ENCODE measurements at places on chromosomes 1 and 21.

- no peak for DNase-seq
Measured at GRCh38 chr1:230381585-230381984, 44.5 kb downstream of the PGBD5 start.

DNA sequence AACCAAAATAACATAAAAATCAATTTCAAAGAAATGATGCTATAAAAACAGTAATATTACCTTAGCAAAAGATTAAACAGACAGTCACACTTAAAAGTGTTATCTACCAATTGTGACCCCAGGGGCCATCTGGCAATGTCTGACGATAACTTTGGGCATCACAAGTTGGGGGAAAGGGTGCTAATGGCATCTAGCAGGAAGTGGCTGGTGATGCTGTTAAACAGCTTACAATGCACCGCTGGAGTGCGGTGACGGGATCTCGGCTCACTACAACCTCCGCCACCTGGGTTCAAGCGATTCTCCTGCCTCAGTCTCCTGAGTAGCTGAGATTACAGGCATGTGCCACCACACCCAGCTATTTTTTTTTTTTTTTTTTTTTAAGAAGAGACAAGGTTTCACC lies 27.6 kb downstream of the NUP133 start:
- no peak for DNase-seq

DNA sequence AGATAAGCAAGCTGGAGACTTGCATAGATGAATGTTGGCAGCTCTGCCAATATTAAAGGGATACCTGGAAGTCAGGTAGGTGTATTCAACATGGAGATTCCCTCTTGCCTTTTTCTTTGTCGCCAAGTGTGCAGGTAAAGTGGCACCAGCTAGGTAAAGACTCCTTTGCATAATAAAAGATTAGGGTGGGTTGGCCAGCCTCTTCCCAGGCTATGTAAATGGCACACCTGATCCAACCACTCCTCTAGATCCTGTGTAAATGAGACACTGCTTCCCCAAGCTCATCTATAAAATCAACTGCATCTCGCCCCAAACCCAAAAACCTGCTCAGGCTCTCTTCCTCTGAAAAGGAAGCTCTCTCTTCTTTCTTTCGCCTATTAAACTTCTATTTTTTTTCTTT lies 100.8 kb upstream of the DSCAM start:
- no peak for DNase-seq

DNA sequence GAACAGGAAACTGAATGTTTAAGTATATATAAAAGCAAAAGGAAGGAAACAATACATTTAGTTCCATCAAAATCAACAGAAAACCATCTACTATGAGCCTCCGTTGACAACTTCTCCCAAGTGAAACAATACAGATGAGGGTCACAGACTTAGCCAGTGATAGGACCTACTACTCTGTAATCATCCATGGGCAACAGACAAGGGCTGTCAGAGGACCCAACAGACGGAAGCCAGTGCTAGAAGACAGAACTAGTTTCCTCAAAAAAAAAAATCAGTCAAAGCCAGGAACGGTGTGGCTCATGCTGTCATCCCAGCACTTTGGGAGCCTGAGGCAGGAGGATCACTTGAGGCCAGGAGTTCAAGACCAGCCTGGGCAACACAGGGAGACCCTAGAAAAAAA lies 20.6 kb downstream of the RERE start:
- DNase-seq = no peak

DNA sequence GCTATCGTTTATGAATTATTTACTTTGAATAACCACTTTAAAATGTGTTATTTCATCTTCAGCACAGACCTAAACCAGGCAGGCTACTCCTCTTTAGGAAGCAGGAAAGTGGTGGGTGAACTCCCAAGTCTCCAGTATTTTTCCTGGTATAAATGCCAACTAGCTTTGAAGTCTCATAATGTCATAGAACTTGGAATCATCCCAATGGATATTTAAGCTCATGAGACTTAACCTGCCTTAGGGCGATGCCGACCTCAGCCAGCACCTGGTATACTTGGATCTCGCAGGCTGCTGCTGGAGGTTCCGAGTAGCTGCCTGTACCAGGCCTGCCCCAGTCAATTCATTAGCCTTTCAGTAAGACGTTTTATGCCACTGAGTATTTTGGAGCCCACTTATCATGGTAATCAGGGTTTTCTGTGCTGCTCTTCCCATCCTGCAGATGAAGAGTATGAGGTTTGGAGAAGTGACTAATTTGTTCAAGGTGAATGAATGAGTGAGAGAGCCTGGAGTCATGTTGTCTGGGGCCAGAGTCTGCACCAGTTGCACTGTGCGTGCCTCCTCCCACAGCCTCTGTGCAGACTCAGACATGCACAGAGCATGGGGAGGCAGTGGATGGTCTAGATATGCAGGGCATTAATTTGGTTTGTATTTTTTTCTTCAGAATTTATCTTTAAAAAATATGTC lies 34.9 kb downstream of the VANGL1 start:
- DNase-seq = no peak

DNA sequence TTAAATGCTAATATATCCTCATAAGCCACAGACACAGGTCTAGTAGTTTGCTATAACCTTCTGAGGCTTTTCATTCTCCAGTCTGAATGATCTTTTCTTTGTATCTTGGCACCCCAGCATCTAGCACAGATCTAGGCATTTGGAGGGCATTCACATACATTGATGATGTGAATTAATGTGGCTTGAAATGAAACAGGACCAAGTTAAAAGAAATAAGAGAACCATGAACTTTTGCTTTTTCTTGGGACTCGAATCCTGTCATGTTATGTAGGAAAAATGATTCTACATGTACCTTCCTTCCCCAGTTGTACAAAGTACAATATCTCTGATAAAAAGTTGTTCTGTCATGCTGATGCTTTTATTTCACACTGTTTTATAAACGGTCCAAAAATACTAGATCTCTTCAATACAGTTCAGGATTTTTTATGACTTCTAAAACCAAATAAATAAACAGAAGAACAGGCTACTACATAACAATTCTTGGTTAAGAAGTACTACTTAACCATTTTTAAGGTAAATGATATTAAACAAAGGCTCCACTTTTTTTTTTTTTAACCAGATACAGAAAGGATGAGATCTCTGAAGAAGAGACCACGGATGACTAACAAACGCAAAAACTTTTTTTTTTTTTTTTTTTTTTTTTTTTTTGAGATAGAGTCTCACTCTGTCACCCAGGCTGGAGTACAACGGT lies 3.0 kb downstream of the SORT1 start:
- no peak for DNase-seq

DNA sequence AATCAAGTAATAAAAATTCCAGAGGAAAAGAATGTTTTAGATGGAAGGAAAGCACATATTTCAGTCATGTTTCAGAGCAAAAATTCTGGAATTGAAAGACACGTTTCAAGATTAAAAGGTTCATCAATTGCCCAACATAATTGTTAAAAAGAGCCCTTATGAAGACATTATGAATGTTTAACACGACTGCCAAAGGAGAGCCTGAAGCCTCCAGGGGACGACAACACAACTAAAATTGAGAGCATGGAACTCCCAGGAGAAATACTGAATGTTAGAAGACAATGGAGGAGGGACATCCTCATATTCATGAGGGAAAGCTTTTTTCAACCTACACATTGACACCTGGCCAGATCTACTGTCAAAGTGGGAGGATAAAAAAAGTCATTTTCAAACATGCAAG lies 16.0 kb downstream of the OR2T11 start:
- peak; percentile 17 for DNase-seq

GRCh38 chr1:197961933-197962332 lies 44.8 kb downstream of the LHX9 start:
- DNase-seq = no peak

DNA sequence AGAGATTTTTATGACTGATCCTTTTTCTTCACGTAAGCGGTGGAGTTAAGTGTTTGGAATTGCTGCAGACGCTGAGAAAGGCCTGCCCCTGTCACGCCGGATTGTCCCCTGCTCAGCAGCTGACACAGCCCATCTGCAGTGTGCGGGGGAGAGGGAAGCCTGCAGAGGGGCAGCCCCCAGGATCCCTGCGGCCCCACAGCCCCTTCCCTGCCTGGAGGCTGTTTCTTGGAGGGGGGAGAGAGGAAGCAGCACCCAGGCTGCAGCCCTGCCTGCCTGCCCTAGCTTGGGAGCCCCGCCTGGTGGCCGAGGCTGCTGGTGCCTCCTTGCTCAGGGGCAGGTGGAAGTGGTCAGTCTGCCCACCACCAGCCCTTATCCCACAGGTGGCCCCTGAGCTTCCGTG lies 50.7 kb downstream of the PRDM16 start:
- no peak for DNase-seq

DNA sequence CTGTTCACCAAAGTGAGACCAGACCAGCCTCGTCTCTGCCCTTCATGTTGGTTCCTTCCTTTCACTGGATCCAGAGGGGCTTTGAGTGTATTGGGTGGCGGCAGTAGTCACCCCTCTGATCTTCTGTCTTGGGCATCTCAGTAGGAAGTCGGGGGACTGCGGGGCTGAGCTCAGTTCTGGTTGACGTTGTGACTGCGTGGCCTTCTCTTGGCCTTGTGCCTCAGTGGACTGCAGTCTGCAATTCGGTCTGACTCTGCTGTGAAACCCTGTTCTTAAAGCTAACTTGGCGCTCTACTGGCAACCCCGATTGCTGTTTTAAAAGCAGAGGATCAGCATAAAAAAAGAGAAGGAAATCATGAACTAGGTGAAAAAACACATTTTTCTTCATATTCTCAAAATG lies 56.7 kb downstream of the SLC37A1 start:
- no peak for DNase-seq

DNA sequence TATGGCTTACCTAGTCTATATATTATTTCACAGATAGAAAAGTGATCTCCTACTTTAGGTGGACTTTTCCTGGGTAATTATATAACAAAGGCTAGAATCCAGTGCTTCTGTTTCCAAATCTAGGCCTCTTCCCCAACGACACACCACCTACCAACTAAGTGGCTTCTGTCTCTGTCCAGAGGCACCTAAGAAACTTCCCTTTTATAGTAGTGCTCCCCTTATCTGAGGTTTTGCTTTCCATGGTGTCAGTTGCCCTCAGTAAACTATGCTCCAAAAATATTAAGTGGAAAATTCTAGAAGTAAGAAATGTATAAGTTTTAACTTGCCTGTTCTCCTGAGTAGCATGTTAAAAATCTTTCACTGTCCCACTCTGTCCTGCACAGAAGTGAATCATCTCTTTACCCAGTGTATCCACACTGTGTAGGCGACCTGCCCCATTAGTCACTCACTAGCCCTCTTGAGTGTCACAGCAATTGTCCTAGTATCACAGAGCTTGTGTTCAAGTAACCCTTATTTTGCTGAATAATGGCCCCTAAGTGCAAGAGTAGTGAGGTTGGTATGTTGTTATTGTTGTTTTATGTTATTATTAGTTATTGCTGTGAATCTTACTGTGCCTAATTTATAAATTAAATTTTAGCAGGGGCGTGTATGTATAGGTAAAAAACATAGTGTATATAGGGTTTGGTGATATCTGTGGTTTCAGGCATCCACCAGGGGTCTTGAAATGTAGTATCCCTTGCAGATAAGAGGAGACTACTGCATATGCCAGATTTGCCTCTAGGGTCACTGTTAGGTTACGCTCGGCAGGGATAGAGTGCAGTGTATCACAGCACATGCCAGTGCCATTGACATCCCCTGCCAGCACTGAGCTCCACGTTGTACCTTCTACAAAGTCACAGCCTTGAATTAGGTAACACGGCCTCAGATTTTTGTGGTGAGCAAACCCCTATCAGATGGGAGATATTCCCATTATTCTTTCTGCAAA lies 14.7 kb upstream of the CD53 start:
- DNase-seq = no peak

DNA sequence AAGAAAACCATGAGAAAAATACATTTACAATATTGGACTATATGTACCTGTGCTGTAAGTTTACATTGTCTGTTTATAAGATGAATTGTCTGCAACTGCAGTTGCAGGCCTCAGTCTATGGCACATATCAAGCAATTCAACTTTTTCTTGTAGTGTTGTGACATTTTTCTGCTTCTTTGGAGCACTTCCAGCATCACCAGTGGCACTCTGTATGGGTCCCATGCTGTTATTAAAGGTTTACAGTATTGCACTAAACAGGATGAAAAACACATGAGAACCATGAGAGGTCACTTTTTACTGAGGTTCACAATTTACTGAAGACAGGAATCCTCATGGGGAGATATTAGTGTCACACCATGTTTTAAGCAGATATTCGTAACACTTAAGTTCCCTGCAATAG lies 118.6 kb downstream of the GRIK1 start:
- no peak for DNase-seq

- DNase-seq = peak; percentile 83
Measured at GRCh38 chr1:152036267-152037216, at the start of gene S100A11. S100A11 (minus strand) TSS chr1:152037004; CDS start chr1:152036915, 89 bp downstream.

- no peak for DNase-seq
Measured at GRCh38 chr1:238281418-238281817, 390.7 kb upstream of the ZP4 start.

DNA sequence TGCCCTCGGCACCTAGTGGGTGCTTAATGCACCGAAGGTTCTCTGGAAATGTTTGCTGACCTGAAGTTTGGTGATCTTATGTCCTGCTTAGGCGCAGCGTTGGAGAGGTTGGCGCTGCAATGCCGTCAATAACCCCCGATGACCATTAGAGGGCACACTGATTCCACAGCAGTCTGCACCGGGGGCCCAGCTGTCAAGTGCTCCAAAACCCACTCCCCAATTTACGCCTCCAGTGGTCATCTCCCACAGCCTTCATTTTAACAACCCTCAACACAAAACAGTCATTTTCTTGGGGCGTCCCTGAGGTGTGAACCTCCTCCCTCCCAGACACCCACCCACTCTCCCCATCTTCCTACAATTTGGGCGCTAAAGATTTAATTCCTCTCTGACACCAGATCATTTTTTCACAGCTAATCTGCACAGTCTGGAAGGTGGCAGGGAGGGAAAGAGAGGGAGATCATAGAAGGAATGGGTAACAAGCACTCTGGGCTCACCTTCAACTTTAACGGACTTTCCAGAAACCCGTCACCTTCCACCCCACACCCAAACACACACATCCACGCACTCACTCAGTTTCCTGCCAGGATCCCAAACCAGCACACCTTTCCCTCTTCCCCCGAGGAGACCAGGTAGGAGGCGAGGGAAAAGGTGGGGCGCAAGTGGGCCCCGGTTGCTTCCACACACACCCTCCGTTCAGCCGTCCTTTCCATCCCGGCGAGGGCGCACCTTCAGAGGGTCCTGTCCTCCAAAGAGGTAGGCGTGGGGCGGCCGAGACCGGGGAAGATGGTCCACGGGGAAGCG lies 570 bp upstream of the NPR1 start:
- DNase-seq = no peak

- no peak for DNase-seq
Measured at GRCh38 chr1:166273618-166274017, 106.8 kb upstream of the FAM78B start.

DNA sequence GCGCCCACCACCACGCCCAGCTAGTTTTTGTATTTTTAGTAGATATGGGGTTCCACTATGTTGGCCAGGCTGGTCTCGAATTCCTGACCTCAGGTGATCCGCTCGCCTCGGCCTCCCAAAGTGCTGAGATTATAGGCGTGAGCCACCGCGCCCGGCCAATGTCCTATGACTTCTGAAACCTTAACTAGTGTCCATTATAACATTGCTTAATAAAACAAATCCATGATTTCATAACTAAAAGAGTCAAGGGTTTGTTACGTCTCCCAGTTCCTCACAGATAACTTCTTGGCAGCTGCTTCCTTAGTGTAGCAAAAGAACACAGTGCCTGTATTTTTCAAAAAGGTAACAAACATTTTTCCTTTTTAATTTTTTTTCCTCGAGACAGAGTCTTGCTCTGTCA lies 53.6 kb downstream of the FBXO42 start:
- DNase-seq = no peak

GRCh38 chr1:44985747-44986359 lies 542 bp downstream of the EIF2B3 start:
- DNase-seq = no peak

GRCh38 chr1:66247415-66248208 lies 286.3 kb upstream of the SGIP1 start:
- DNase-seq = no peak
